Placental epithelial cell (primary cell): ENCODE measurements at places on chromosomes 1 and 21. TPM values are rescaled to one million over a fixed set of nuclear protein-coding genes. Genes with fewer than 3 reads are reported as not detected.

WDR64 gene
- 1.2 and 1.3 TPM in 2 replicates for total RNA-seq

PTCH2 gene
- under 0.01 TPM in 1 of 2 replicates, not detected in the other for total RNA-seq

KCTD3 gene
- total RNA-seq: 36.8 and 54.2 TPM in 2 replicates

AQP10 gene
- total RNA-seq: not detected in 2 replicates

TMIGD3 gene
- not detected in 2 replicates for total RNA-seq

TGFB2 gene
- total RNA-seq: 2.4 and 12.1 TPM in 2 replicates

OR2L3 gene
- total RNA-seq: not detected in 2 replicates

KANK4 gene
- total RNA-seq: 137 TPM in 2 replicates

BRDT gene
- total RNA-seq: not detected in 2 replicates

PKP1 gene
- total RNA-seq: 48.3 and 106 TPM in 2 replicates

CLDN17 gene
- total RNA-seq: not detected in 2 replicates

KMO gene
- under 0.01 and 0.11 TPM in 2 replicates for total RNA-seq

C1orf94 gene
- total RNA-seq: not detected in 2 replicates

C1QA gene
- not detected in 2 replicates for total RNA-seq

HAO2 gene
- total RNA-seq: 0.11 and 0.39 TPM in 2 replicates

GSTM5 gene
- total RNA-seq: under 0.01 TPM in 1 of 2 replicates, not detected in the other

GPR25 gene
- total RNA-seq: not detected in 2 replicates

BARHL2 gene
- not detected in 2 replicates for total RNA-seq

NPR1 gene
- 0.22 and 0.39 TPM in 2 replicates for total RNA-seq

AURKAIP1 gene
- total RNA-seq: 75.4 and 118 TPM in 2 replicates

PKN2 gene
- total RNA-seq: 47.8 and 72.6 TPM in 2 replicates

F13B gene
- total RNA-seq: not detected in 2 replicates

C1orf141 gene
- total RNA-seq: not detected in 2 replicates

OR2T35 gene
- 2.4 and 4.9 TPM in 2 replicates for total RNA-seq

LORICRIN gene
- not detected in 2 replicates for total RNA-seq

MCOLN3 gene
- 0.39 TPM in 1 of 2 replicates, not detected in the other for total RNA-seq

CDA gene
- 2.7 and 15.2 TPM in 2 replicates for total RNA-seq

CYP4A11 gene
- not detected in 2 replicates for total RNA-seq

AADACL3 gene
- total RNA-seq: not detected in 2 replicates

CYYR1 gene
- 0.11 and 0.39 TPM in 2 replicates for total RNA-seq

MAP10 gene
- 2.0 TPM in 2 replicates for total RNA-seq
